ENCODE measurements at places on chromosomes 7 and 10.

- no peak for DNase-seq
These were observed 76.1 kb upstream of the INSIG1 start for GRCh38 chr7:155221547-155221946.

DNA sequence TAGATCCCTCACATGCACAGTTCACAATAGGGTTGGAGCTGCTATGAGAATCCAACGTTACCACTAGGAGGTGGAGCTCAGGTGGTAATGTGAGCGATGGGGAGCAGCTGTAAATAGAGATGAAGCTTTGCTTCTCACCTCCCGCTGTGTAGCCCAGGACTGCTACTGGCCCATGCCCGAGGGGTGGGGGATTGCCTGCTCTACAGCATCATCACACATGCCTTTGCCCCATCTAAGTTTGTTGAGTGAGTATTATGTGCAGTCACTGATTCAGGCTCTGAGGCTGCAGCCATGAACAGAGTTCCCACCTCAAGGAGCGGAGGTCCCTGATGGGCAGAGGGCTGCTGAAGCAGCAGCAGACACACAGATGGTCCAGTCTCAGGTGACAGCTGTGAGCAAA lies 94.1 kb downstream of the CHST15 start:
- no peak for DNase-seq

- DNase-seq: no peak
These were observed 7.7 kb downstream of the CASP2 start for GRCh38 chr7:143295870-143296269.

GRCh38 chr10:87775766-87776165 lies 42.3 kb downstream of the ATAD1 start:
- DNase-seq: no peak

DNA sequence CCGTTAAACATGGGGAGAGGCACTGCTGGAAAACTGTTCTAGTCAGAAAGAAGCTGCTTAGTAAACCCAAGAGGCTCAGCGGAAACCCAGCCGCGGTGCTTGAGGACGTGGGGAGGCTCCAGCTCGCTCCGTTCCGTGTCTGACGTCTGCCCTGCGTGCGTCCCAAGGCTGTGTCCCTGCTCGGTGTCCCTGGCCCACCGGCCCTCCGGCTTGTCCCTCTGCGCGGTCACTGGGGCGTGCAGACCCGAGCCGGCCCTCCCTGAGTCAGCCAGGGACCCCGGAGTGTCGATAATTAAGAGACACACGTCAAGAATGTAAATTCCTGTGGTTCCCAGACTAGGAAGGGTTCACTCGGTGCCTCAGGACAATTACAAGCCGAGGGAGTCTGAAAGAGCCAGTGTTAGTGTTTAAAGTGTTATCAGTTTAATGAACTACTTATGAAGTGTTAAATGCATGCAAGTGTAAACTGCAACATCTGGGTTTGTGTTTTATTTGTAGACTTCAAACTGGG lies 98.9 kb downstream of the WDR11 start:
- DNase-seq: no peak

DNA sequence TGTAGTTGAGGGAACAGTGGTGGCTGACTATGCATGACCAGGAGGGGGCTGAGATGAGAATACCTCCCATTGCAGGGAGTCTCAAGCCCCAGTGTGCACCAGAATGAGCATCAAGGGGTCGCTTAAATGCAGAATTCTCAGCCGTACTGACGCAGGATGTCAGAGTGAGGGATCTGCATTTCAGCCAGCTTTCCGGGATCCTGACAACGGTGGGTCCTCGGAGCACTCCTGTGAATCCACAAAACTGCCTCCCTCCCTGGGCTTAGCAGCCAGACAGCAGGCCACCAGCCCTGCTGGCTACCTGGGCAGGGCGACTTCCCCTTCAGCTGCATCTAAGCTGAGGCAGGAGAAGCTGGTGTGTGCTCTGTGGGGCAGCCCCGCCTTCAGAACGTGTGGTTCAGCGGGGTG lies 21.8 kb upstream of the LOXL4 start:
- DNase-seq: no peak

DNA sequence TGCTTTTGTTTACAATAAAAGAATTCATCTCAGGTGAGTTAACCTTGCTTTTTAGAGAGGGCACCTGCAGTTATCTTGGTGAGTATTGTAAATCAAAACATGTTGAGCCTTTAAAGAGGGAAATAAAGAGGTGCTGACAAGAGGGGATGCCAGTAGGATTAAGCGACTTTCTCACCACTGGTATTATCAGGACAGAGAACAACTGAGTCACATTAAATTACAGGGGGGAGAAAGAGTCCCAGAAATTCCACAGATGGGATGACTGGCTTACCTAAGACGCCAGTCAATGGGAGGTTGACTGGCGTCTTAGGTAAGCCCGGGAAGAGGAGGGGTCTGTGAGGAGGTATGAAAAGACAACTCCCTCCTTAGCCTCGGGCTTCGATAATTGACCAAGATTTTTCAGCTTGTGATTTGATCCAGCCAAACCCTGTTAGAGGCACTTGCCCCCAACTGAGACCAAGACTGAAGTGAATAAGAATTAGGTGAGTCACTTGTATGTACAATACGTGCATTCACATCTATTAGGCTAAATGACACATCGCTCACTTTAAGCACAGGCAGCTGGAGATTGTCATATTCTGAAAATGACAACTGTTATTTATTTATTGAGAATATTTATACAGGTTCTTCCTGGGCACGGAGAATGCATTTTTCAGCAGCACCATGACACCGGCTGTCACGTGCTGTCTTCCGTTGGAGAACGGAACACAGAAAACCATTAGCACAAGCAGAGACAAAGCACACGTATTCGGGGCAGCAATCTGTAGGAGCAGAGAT lies 117.6 kb downstream of the SEM1 start:
- no peak for DNase-seq

GRCh38 chr7:106947244-106947728 lies 82.2 kb downstream of the PIK3CG start:
- no peak for DNase-seq

DNA sequence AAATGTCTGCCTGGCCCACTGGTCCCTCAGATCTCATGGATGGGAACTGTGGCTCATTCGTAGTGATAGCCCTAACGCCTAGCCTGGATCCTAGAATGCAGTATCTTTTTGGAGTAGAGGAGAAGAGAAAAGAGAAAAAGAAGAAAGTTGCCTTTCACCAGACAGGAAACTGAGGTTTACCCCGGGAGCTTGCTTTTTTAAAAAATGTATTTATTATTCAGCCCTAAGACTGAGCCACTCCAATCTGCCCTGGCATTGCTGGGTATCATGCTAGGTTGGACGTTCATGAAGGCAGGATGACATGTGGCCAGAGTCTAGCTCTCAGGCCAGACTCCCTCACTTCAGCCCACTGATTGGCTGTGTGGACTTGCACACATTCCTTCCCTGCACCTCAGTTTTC lies 21.5 kb upstream of the C10orf105 start:
- no peak for DNase-seq
